ENCODE measurements at places on chromosomes 6 and 20.

- DNase-seq, result no peak
These were observed 13.8 kb downstream of the UCKL1 start for GRCh38 chr20:63942250-63942951.

DNA sequence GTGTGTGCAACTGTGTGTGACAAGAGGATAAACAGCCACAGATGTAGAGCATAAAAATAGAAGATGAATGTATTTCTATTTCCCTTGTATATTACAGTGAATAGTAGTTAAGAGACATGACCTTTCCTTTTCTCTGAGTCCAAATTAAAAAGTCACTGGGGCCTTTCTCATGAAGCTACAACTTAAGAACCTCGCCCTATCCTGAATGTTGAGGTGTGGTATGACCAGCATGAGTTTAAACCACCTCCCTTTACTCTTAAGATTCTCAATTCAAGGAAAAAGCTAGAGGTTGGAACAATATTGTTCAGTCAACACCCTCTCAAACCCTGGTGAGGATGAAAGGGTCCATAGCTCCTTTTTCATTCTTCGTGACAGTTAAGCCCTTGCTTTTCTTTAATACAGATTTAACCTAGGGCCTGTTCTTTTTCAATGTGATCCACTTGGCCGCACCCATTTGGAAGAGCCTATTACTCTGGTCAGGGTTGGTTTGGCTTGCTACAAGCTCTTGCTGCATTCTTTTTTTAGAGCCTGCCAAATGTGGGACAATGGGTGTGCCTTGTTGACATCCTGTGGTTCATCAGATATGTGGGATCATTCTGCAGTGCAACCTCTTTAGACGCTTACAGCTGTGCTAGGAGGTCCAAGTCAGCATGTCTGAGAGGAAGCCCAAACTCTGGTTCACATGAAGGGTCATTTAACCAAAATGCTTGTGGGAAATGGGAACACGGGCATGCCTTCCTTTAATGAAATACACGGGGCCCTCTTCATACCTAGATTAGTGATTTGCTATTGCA lies 290.0 kb downstream of the HAO1 start:
- DNase-seq, result peak; percentile 4

GRCh38 chr6:79004239-79004638 lies 73.8 kb downstream of the PHIP start:
- no peak for DNase-seq

GRCh38 chr6:35089216-35089934 lies 51.8 kb downstream of the TCP11 start:
- no peak for DNase-seq

GRCh38 chr6:170193326-170193821 lies 97.5 kb downstream of the DLL1 start:
- no peak for DNase-seq

DNA sequence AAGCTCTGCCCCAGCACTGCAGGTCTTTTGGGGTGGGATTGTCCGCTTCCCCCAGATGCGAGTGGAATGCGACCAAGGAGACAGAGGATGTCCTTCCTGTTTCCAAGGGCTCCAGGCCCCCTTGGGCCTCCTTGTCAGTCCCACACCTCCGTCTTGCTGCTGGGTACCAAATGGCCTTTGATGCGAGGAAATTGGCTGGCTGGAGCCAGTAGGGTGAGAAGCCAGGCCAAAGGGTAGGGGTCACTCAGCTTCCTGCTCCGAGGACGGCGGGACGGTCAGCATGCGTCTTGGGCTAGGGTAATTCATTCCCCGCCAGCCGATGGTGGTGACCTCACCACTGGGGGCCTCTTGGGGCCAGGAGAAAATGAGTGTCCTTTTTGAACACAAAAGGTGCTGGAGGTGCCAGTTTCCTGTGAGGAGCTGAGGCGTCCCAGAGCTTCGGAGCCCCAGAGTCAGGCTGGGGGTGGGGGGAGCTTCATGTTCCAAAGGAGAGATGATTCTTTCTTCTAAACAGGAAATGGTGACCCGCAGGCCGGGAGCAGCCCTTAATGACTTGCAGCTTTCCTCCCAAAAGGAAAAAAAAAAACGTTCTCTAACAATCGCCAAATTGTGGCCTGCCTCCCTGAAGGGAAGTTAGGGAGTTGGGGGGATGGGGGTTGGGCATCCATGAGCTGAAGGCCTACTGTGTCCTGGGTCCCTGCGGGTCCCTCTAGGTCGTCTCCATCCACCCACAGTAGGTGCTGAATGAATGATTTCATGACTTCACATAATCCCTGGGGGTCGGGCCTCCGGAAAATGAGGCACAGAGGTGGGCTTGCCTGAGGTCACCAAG lies 6.7 kb downstream of the SNAI1 start:
- DNase-seq, result peak; percentile 44

DNA sequence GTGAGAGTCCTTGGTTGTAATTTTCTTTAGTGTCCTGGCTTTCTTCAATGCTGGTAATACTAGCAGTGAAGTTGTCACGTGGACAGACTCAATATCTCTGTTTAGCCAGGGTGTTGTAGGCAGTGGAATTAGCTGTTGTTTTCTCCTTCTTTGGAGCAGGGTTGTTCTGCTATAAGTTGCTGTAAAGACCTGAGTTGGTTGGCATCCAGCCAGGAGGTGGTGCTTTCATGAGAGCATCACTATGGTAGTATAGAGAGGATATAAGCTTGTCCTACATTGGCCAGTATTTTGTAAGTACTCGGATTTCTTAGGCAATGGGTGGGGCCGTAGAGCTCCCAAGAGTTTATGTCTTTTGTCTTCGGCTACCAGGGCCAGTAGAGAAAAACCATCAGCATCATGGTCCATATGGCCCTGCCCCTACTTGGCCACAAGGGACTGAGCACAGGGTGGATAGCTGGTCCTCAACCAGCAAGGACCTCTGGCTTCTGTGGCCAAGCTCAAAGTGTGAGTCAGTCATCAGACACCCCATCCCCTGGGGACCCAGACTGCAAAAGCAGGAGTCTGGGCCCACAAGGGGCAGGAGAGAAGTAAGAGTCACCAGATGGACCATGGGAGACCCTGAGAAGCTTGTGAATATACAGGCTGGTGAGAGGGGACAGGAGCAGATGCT lies 127.9 kb upstream of the NXT1 start:
- DNase-seq, result no peak

DNA sequence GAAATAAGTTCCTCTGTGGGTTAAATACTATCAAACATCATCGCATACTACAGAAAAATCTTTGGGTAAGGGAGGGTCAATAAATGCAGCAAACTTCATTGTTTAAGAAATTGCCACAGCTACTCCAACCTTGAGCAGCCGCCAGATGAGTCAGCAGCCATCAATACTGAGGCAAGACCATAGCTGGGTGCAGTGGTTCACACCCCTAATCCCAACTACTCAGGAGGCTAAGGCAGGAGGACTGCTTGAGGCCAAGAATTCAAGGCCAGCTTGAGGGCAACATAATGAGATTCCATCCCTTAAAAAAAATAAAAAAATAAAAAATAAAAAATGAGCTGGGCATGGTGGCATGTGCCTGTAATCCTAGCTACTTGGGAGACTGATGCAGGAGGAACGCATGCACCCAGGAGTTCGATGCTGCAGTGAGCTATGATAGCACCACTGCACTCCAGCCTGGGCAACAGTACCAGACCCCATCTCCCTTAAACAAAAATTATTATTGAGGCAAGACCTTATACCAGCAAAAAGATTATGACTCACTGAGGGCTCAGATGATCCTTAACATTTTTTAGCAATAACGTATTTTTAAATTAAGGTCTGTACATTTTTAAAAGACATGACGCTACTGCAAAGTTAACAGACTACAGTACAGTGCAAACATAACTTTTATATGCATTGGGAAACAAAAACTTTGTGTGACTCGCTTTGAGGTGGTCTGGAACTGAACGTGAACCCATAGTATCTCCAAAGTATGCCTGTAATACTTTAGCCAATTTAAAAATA lies 8.8 kb downstream of the SRPK1 start:
- DNase-seq, result no peak

DNA sequence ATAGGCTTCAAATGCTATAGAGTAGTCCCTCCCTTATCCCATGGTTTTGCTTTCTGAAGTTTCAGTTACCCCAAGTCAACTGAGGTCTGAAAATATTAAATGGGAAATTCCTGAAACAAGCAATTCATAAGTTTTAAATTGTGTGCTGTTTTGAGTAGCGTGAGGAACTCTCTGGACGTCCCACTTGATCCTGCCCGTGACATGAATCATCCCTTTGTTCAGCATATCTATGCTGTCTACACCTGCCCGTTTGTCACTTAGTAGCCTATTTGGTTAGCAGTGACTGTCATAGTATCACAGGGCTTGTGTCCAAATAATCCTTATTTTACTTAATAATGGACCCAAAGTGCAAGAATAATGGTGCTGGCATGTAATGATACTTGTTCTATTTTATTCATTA lies 5.0 kb downstream of the PCMT1 start:
- DNase-seq, result no peak

- no peak for DNase-seq
These were observed 70.8 kb downstream of the TPD52L1 start for GRCh38 chr6:125224231-125224861.

- DNase-seq, result no peak
These were observed 7.5 kb downstream of the APMAP start for GRCh38 chr20:24984961-24985640.

DNA sequence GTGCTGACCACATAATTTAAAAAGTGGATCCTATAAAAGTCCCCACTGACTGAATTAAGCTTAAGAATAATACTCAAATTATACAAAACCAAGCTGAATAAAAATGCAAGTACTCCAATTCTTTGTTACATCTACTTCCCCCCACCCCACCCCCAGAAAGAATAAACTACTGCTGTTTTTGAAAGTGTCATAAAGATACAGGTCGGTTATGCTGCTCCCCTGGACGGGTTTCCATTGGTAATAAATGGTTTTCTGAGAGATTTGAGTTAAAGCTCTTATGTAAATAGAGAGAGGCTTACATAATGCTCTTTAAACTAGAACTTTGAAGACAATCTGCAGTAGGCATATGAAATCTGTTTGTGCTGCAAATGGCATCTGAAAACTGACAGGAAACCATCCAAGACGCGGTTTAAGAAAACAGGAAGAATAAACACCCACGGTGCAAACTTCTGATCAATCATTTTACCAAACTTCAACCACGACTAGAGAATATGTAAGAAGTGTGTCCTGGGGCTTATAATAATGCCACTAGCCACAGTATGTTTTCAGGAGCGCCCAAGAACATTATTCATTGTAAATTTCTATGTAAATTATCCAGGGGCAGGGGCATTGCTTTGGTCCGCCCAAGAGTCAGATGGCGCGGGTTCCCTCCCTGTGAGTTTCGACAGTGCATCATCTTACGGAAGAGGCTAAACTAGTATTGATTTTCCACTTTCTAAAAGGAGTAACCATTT lies 10.8 kb upstream of the POU3F2 start:
- no peak for DNase-seq

GRCh38 chr6:105153676-105154075 lies 26.1 kb downstream of the POPDC3 start:
- DNase-seq, result no peak

DNA sequence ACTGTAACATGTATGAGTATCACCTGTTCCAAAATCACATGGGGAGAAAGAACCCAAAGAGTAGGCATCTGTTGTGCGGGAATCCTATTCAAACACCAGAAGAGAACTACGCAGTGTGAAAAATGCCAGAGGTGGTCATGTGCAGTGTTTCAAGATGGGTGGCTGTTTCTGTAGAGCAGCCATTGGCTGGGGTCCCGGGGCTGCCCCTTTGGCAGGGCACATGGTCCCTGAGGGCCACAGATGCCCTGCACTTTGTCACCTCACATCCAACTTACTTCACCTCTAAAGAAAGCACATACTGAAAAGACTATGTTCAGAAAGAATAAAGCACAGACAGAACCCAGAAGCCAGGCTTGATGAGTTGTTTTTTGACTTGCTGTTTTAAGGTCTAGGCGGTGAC lies 12.3 kb downstream of the MTCH1 start:
- DNase-seq, result no peak

- no peak for DNase-seq
These were observed 20.1 kb downstream of the NSFL1C start for GRCh38 chr20:1446536-1446935.

DNA sequence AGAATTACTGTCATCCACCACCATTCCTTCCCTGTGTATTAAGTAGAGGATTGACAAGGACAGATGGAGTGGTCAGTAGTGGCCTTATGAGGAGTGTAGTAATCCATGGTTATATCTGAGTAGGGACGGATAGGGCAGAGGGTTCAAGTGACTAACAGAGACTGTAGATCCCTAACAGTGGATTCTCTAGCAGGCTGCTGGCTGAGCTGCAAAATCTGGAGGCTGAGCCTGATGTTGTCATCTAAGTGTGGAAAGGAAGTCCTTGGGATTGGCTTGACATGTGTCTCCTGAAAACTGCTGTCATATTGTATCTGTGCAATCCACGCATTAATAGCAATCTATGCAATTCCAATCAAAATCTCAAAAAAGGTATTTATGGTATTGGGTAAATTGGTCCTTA lies 94.2 kb downstream of the WASF1 start:
- no peak for DNase-seq

- DNase-seq, result no peak
These were observed 121.9 kb downstream of the CFAP61 start for GRCh38 chr20:20174089-20174835.

- DNase-seq, result peak; percentile 32
These were observed 4.1 kb downstream of the NKX2-2 start for GRCh38 chr20:21509597-21510371.

DNA sequence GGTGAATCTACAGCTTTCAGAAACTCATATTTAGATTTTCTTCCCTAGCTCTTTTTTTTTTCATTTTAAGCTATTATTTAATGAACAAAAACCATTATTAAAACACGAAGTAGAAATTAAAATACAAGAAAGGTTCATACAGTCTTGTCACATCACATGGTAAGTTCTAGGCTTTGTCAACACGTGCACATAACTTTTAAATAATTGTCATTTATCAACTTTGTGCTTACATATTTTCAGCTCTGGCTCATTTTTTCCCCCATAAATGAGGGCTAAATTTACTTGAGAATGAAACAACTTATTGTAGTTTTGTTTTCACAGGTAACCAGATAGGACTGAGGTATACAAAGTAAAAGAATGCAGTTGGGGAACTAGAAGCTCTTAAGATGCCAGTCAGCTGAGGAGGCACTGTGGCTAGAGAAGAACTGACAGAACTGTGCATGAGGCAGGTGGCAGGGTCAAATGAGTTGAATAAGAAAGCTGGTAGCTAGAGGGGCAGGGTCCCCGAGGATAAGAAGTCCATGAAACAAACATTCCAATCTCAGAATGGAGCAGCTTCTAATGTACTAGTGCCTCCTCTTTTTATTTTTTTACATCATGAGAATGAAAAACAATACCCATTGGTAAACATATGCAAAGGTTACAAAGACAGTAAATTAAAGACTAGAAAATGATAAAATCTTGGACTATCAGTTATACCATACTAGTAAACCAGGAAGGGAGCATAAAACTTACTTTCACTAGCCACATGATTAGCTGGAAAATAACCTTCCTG lies 141.5 kb downstream of the MYB start:
- DNase-seq, result no peak

DNA sequence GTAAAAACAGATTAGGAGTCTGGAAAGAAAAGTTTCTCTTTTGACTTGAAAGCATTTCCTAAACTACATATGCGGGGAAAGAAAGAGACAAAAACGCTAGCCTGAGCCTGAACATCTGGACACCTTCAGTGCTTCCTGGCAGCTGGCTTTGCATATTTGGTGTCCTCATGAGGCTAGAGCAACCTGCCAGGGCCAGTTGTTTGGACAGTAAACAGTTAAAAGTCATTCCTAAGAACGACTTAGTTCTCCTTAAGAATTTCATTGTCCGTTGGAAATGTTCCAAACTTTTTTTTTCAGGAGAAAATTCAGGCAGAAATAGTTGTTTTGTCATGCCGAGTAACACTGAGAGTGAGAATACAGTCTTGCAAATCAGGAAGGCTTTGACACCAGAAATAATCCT lies 199.8 kb downstream of the SMOC2 start:
- DNase-seq, result peak; percentile 44

GRCh38 chr6:14542670-14543366 lies 425.2 kb downstream of the CD83 start:
- peak; percentile 76 for DNase-seq

Data from kidney tubule cell (primary cell).